ENCODE measurements at places on chromosomes 2 and 18.

DNA sequence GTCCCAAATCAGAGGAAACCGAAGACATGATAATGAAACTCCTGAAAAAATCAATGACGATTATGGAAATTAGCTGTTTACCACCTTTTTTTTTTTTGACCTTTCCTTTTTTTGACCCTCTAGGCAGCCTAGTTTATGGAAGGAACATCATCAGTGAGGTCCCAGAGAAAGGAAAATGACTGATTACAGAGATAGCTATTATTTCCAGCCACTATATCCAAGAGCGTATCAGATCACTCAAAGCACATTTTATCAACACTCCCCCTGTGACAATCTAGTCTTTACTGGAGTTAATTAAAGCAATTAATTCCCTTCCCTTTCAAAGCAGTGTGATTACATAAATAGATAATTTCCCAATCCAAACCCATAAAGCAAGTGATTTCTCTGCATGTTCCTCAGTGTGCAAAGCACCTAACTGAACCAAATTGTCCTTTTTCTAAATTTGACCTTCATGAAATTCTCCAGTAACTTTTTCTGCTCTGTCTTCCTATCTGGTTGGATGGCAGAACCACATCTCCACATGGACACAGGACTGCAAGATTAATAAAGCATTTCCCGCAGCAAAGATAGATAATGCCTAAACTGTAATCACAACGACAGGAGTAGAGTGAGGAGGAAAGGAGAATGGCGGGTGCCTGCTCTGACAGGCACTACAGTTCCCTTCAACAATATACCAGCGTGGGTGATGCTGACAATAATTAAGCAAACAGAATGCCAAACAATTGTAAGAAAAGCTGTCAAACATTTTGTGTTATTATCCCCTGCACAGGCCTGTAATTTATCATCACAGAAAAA lies 194.4 kb downstream of the SLC8A1 start:
- DNase-seq = no peak

GRCh38 chr2:47054868-47055267 lies 100.2 kb downstream of the STPG4 start:
- no peak for DNase-seq

DNA sequence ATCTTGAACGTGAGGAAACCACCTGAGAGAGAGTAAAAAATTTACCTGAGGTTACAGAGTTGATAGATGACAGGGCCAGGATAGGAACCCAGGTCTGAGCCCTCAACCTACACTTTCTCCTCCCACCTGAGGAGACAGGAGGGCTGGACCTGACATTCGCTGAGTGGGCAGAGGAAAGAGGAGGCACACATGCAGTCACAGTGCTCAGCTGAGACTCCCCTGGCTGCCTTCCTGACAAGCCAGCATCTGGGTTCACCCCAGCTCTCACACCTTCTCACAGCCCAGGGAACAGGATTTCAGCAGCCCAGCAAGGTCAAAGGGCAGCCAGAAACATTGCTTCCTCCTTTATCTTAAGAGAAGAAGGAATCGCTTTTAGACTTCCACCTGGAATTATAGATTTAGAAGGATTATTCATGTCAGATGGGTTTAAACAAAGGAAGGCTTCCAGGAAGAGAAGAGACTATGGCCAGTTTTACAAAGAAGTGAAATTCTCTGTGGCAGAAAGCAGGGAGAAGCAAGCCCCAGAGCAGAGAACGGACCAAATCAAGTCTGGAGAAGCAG lies 18.1 kb upstream of the PKDCC start:
- no peak for DNase-seq

GRCh38 chr2:55099493-55099877 lies 49.2 kb upstream of the RTN4 start:
- DNase-seq = no peak

DNA sequence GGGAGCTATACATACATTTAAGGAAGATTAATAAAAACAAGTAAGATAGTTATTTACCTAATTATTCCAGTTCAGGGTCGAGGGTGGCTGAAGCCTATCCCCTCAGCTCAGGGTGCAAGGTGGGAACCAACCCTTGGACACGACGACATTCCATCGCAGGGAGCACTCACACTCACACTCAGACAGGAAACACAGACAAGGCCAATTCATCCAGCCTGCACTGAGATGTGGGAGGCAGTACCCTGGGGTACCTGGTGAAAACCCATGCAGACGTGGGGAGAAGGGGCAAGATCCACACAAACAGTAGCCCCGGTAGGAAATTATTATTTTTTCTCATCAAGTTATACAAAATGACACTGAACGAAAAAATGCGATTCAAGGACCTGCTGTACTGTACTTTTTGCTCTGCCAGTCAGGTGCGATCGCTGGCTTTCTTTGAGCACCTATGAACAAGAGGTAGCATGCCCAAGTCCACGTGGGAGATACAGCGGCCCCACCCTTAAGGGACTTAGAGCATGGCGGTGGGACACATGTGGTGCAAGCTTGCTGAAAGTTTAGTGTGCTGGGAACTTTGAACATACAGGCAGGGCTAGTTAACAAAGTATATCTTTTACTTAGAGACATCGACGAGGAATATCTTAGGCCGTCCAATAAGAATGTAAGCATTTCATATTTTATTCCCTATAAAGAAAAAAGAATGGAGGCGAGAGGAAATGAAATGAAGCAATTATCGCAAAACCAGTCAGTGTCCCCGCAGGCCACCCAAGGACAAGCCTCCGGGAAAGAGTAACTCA lies 624 bp downstream of the METTL8 start:
- DNase-seq = no peak

- no peak for DNase-seq
Observed at GRCh38 chr18:78492813-78493371, 486.7 kb upstream of the SALL3 start.

DNA sequence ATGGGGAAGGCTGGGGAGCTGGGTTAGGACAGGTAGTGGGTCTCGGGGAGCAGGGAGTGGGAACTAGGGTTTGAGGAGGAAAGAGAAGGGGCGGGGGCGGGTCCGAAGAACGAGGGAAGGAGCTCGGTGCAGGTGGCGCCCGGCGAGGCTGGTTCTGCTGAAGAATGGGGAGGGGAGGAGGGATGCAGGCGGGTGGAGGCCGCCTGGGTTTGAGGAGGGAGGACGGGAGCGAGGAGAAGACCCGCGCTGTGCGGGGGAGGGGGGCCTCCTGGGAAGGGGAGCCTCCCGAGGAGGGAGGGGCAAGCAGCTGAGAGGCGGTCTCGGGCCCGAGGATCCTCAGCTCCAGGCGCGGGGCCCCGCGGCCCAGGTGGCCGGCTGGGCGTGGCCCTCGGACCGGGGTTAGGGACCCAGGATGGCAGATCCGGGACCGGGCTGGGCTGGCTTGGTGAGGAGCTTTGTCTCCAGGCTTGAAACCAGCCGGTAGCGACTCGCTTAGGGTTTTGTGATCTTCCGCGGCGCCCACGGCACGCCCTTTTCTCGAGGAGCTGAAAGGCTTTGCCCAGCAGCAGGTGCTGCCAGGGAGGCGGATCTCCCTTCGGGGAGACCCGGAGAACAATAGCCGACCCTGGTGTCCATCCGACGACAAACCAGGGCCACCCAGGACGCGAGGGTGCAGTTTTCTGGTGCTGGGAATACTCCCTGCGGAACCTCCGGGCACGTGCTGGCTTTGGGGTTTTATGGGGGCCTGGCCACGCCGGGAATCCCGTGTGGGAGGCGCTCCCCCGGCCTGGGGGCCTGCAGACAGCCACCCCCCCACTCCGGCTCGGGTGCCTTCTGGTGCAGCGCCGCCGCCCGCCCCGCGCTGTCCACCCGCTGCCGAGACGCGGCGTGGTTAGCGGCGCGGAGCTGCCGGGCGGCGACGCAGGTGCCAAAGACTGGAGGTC lies 1.4 kb downstream of the DPYSL5 start:
- no peak for DNase-seq

- DNase-seq = no peak
Observed at GRCh38 chr2:989781-990467, 39.3 kb downstream of the SNTG2 start.

- no peak for DNase-seq
Observed at GRCh38 chr18:48319801-48320638, 89.2 kb downstream of the ZBTB7C start.

GRCh38 chr18:1599196-1599595 lies 694.5 kb downstream of the ADCYAP1 start:
- no peak for DNase-seq

DNA sequence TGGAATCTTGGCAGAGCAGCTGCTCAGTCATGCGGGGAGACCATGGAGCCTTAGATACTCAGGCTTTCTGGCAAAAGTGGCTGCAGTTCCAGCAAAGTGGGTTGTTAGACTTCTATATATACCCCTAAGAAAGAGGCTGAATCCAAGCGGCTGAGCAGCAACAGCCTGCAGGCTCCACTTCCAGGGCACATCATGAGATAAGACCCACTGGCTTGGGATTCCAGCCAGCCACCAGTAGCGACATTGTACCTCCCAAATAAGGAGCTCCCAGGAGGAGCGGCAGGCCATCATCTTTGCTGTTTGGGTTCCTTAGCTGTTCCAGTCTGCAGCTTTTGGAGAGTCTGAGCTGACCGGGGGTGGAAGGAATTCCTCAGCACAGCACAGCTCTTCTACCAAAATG lies 150.3 kb upstream of the ST6GAL2 start:
- DNase-seq = no peak

DNA sequence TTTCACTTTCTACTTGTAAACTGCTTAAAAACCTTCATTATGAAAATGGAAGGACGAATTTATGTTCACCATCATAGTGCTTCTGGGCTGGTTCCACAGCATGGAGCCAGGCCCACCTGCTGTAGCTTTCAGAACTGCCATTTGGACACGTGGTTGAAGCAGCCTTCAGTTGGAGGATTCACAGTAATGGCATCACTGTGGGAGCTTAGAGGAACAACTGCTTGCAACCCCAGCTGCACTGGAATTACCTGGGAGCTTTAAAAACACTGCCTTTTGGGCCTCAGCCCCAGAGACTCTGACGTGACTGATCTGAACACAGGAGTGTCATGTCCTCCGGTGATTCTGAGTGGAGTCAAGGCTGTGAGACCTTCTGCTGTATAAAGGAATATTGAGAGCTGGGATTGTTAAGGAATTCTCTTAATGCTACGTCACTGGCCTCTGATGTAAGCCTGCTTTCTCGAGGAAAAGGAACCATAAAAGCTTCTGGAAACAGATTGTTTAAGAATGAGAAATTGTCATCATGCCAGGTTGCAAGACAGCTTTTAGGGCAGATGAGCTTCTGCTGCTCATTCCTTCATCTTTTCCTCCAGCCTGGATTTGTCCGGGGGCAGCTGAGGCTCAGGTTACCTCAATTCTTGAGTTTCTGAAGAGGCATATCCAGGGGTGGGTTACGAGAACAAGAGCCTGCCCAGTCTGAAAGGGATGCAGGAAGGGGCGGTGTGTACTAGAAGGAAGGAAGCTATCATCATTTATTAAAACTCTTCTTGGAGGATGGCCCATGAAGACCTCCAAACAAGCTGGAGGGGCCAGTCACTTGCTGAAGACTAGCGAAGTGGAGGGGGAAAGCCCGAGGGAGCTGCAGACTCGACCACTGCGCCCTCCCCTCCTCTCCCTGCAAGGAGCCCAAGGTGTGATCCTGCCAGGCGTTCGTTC lies 1.3 kb upstream of the IL1R1 start:
- peak; percentile 92 for DNase-seq

DNA sequence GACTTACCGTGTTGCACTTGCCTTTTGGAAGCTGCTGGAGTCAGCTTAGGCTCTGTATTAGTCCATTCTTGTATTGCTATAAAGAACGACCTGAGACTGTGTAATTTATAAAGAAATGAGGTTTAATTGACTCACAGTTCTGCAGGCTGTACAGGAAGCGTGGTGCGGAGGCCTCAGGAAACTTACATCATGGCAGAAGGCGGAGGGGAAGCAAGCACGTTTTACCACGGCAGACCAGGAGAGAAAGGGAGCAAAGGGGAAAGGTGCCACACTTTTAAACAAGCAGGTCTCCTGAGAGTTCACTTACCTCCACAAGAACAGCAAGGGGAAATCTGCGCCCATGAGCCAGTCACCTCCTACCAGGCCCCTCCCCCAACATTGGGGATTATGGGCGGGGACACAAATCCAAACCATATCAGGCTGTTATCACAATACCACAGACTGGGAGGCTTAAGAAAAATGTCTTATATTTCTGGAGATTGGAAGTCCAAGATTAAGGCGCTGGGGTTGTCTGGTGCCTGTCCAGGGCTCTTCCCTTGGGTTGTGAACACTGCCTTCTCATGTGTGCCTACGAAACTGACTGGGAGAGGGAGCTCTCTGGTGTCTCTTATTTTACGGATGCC lies 3.6 kb upstream of the D2HGDH start:
- no peak for DNase-seq

GRCh38 chr2:37708146-37708545 lies 36.7 kb upstream of the CDC42EP3 start:
- DNase-seq = no peak

DNA sequence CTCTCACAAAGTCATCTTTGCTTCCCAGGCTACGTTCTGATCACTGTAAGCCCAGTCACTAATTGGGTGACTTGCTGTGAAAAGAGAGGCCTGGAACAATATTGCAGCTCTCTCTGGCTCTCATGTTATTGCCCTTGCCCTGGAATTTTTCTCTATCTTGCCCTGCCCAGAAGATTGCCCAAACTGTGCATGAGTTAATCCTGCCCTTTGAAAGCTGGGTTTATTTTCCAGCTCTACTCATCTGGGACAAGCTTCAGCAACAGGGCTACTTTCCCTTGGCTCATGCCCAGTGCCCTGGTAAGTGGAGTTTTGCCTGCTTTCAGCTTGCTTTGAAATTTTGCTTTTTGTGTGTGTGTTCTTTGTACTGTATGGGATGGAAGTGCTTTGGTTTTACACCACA lies 6.9 kb upstream of the EHBP1 start:
- DNase-seq = no peak

- no peak for DNase-seq
Observed at GRCh38 chr2:124258140-124258880, 233.2 kb downstream of the CNTNAP5 start.

DNA sequence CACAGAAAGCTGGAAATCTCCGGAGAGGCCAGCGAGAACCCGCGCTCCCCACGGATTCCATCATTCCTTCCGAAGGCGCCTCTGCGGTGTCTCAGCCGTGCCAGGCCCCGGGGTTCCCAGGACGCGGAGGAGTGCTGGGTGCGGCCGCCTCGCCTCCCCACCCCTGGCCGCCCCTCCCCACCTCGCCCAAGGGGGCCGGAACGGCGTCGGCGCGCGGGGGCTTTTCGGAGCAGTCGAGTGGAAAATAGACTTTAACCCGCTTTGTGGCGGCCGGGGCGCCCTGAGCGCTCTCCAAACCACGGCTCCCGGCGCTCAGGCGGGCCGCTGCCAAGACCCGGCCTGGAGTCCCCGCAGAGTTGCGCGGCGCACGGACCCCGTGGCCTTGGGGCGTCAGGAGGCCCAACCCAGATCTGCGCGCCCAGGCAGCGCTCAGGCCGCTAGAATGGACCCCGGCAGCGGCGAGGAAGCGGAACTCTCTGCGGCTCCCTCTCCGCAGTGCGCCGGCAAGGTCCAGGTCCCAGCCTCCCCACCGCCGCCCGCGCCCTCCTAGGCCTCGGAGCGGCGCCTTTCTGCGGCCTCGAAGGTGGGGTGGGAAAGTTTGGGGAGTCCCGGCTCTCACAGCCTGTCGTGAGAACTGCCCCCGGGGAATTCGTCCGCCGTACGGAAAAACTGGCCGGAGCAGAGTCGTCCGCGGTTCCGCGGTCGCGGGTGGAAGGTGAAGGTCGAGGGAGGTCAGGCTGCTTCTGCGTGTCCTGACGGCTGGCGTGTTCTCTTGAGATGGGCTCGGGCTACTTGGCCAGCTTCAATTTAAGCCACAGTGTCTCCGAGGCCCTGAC lies 1.2 kb upstream of the EMX1 start:
- DNase-seq = no peak
